ENCODE measurements at places on chromosomes 6 and 20. TPM values are rescaled to one million over a fixed set of nuclear protein-coding genes. Genes with fewer than 3 reads are reported as not detected.

ROS1 gene
- not detected for polyA plus RNA-seq

OPRM1 gene
- polyA plus RNA-seq: not detected

CCDC28A gene
- 42.4 TPM for polyA plus RNA-seq

SLC32A1 gene
- not detected for polyA plus RNA-seq

ECHDC1 gene
- polyA plus RNA-seq: 122 TPM

CRYBG1 gene
- polyA plus RNA-seq: 9.7 TPM

BTNL2 gene
- not detected for polyA plus RNA-seq

B4GALT5 gene
- 0.60 TPM for polyA plus RNA-seq

ZC2HC1B gene
- not detected for polyA plus RNA-seq

TRDN gene
- not detected for polyA plus RNA-seq

IP6K3 gene
- not detected for polyA plus RNA-seq

HSPA1L gene
- 0.90 TPM for polyA plus RNA-seq

DST gene
- not detected for polyA plus RNA-seq

MOG gene
- not detected for polyA plus RNA-seq

CGAS gene
- polyA plus RNA-seq: 10.1 TPM

CPNE5 gene
- polyA plus RNA-seq: 105 TPM

C6orf132 gene
- not detected for polyA plus RNA-seq

All from naive B cell (primary cell).